Activated B cell treated with CpG ODN at 0.5 μM for 24 hours (primary cell): ENCODE measurements at places on chromosomes 16 and 17.

DNA sequence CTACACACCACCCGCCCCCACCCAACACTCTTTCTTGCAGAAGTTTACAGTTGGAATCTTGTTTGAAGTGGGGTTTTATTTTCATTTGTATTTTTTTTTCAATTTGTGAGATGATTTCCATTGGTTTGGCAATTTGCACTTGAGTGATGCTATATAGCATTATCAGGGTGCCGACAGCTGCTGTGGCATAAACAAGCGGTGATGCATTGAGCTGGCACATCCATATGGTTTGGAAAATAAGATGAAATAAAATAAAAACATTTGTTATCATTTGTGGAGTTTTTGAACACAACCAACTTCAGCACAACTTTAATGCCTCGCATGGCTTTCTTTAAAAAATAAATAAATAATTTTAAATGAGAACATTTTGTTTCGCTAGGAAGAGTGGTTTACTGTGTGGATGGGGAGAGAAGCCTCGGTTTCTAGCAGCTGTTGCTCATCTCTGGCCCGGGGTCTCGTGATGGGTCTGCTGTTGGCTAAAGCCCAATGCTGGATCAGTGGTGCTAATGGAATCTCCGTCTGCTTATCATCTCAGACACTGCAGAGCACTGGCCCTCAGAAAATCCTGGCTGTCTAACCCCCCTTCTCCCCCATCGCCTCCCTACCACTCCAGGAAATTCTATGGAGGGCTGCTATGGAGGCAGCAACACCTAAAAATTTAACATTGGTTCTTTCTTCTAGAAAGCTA is 192.3 kb upstream of the MAF start:
- H3K36me3 ChIP-seq, result no peaks in the 10 kb centered on the region
- no peak overlapping the region for H3K27ac ChIP-seq
- DNase-seq, result no peak
- no peak overlapping the region for H3K4me3 ChIP-seq
- no peaks in the 10 kb centered on the region for H3K4me1 ChIP-seq

DNA sequence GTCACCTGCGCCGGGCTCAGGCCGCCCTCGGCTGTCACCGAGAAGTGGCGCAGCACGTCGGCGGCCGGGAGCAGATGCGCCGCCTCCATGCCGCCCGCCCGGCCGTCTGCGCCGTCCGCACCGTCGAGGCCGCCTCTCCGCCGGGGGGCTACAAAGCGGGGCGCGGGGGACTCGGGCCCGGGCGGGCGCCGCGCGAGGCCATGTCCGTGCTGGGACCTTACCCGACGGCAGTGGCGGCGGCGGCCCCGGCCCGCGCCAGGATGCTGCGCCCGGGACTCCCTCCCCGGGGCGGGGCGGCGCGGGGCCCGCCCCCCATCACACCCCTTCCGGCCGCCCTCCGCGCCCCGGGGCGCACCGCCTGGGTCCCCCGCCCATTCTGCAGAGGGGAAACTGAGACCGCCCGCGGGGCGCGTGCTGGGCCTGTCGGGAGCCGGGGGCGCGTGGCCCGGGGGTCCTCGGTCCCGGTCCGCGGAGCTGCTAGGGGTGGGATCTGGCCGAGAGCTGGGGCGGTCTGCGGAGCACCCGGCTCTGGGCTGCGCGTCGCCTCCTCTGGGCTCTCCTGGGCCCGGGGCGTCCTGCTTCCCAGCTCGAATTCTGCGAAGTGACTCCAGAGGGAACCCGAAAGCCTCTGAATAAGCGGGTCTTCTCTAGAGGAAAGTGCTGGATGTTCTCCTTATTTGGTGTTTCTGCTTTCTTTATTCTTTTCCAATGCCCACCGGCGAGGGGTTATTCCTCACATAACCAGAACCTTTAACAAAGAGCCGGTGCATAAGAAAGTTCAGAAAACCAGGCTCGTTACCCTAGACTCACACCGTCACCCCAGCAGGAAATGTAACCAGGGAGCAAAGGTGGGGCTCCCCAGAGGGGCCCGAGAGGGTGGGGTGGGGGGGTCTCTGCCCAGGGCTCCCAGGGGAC is at the start of gene ATP2A3:
Gene ATP2A3 (minus strand): TSS at position 235 of the 915 bp plus-strand sequence. CDS start 146 bp downstream, at position 89.
- H3K27me3 ChIP-seq, result no peaks in the 10 kb centered on the region
- peak within 1 kb of the TSS; percentile 94 for H3K27ac ChIP-seq
- H3K4me3 ChIP-seq, result peak within 1 kb of the TSS; percentile 89
- peaks cover 84% of the 10 kb centered on the region for H3K4me1 ChIP-seq
- peaks cover 29% of the 10 kb centered on the region for H3K36me3 ChIP-seq
- peak; percentile 77 for DNase-seq

DNA sequence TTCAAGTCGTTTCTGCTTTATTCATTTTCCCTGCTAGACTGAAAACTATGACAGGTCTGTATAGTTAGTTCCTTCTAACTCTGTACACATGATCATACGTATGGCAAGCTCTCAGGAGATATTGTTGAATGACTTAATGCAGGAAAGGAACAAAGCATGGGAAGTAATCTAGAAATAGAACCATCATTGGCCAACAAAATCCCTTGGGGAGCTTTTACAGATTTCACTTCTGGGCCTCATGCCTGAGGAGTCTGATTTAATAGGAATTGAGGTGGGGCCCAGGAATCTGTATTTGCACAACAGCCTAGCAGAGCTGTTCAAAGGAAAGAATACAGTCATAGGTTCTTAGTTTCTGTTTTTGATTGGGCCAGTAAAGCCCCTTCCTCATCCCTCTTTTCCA is 229.2 kb downstream of the MAP2K6 start:
- no peaks in the 10 kb centered on the region for H3K27me3 ChIP-seq
- H3K27ac ChIP-seq, result no peak overlapping the region
- no peaks in the 10 kb centered on the region for H3K4me1 ChIP-seq

DNA sequence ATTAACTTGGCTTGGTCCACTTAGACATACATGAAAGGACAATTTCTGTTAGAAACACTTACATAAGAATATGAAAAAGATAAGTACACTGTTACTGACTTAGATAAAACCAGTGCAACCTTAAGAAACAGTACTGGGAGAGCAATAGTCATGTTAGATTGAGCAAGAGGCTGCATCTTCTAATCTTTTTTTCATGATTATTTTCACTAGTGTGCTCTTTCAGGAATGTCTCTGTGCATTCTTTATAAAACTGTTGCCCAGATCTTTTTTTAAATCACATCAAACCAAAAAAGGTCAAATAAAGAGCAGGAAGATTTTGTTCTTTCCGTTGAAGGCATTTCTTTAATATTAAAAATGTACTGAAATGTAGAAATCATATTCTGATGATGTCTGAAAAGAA is 100.7 kb upstream of the AXIN2 start:
- H3K27me3 ChIP-seq, result peaks cover 5% of the 10 kb centered on the region
- H3K4me1 ChIP-seq, result no peaks in the 10 kb centered on the region
- no peak overlapping the region for H3K4me3 ChIP-seq
- no peaks in the 10 kb centered on the region for H3K36me3 ChIP-seq

DNA sequence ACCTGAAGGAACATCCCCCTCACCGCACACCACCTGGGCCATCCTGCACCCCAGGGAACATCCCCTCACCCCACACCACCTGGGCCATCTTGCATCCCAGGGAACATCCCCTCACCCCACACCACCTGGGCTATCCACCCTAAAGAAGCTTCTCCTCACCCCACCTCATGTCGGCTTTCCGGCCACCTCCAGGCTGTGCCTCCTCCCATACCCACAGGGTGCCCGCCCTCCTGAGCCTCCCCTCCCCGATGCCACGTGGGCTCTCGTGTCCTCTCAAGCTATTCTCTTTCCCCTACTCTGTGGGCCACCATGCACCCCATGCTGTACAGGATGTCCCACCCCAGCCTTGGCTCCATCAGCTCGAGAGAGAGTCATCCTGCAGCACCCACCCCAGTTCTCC is 18.0 kb downstream of the MYLK3 start:
- H3K36me3 ChIP-seq, result peaks cover 4% of the 10 kb centered on the region
- DNase-seq, result no peak
- H3K27me3 ChIP-seq, result no peaks in the 10 kb centered on the region
- H3K27ac ChIP-seq, result no peak overlapping the region
- H3K4me1 ChIP-seq, result no peaks in the 10 kb centered on the region

GRCh38 chr17:4221163-4221562 is 42.6 kb downstream of the ANKFY1 start:
- peaks cover 32% of the 10 kb centered on the region for H3K36me3 ChIP-seq
- no peak for DNase-seq
- no peaks in the 10 kb centered on the region for H3K27me3 ChIP-seq
- H3K4me1 ChIP-seq, result peaks cover 3% of the 10 kb centered on the region
- H3K27ac ChIP-seq, result no peak overlapping the region

- H3K4me1 ChIP-seq, result no peaks in the 10 kb centered on the region
- H3K4me3 ChIP-seq, result no peak overlapping the region
- H3K27ac ChIP-seq, result no peak overlapping the region
- no peaks in the 10 kb centered on the region for H3K36me3 ChIP-seq
- no peak for DNase-seq
Measured at GRCh38 chr17:73973586-73974409, 229.7 kb upstream of the RPL38 start.

- H3K4me3 ChIP-seq, result no peak overlapping the region
- no peak overlapping the region for H3K27ac ChIP-seq
- peaks cover 2% of the 10 kb centered on the region for H3K27me3 ChIP-seq
- H3K36me3 ChIP-seq, result no peaks in the 10 kb centered on the region
- no peak for DNase-seq
Measured at GRCh38 chr16:48099455-48099854, 56.3 kb downstream of the ABCC12 start.

GRCh38 chr16:57781349-57781740 is 20.9 kb downstream of the KIFC3 start:
- no peaks in the 10 kb centered on the region for H3K36me3 ChIP-seq
- DNase-seq, result no peak
- no peak overlapping the region for H3K4me3 ChIP-seq
- no peaks in the 10 kb centered on the region for H3K4me1 ChIP-seq

GRCh38 chr17:6780001-6780400 is 4.0 kb downstream of the FBXO39 start:
- H3K36me3 ChIP-seq, result peaks cover 4% of the 10 kb centered on the region
- DNase-seq, result no peak
- H3K4me1 ChIP-seq, result no peaks in the 10 kb centered on the region
- H3K27me3 ChIP-seq, result peaks cover 52% of the 10 kb centered on the region
- H3K27ac ChIP-seq, result no peak overlapping the region

GRCh38 chr16:80968386-80969113 is 38.1 kb downstream of the CMC2 start:
- peaks cover 10% of the 10 kb centered on the region for H3K36me3 ChIP-seq
- peaks cover 5% of the 10 kb centered on the region for H3K4me1 ChIP-seq
- no peaks in the 10 kb centered on the region for H3K27me3 ChIP-seq
- H3K27ac ChIP-seq, result no peak overlapping the region
- H3K4me3 ChIP-seq, result no peak overlapping the region
- no peak for DNase-seq

GRCh38 chr16:1740781-1741490 is 30.4 kb downstream of the NME3 start:
- no peak overlapping the region for H3K4me3 ChIP-seq
- H3K4me1 ChIP-seq, result no peaks in the 10 kb centered on the region
- H3K36me3 ChIP-seq, result peaks cover 27% of the 10 kb centered on the region
- no peak for DNase-seq
- no peaks in the 10 kb centered on the region for H3K27me3 ChIP-seq
- no peak overlapping the region for H3K27ac ChIP-seq

GRCh38 chr17:19904924-19905323 is 37.2 kb upstream of the ULK2 start:
- H3K27me3 ChIP-seq, result no peaks in the 10 kb centered on the region
- no peak overlapping the region for H3K27ac ChIP-seq
- no peak for DNase-seq
- no peak overlapping the region for H3K4me3 ChIP-seq
- no peaks in the 10 kb centered on the region for H3K4me1 ChIP-seq
- peaks cover 82% of the 10 kb centered on the region for H3K36me3 ChIP-seq

DNA sequence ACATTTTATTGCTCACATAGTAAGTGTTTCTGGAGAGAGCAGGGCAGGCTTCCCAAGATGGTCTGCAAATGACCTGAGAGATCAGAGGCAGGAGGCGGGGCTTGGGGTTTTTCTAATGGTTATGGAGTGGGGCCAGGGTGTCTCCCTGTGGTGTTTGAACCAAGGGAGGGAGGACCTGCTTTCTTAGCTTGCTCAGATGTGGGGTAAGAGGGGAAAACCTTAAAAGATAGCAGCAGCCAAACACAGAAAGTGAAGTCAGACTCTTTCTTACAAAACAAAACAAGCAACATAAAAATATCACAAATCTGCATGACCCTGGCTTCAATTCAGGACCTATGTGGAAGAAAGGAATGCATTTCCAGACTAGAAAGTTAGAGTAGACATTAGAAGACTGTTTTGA is 22.9 kb upstream of the DNAJA2 start:
- no peak overlapping the region for H3K27ac ChIP-seq
- no peaks in the 10 kb centered on the region for H3K36me3 ChIP-seq
- no peaks in the 10 kb centered on the region for H3K27me3 ChIP-seq
- DNase-seq, result no peak
- no peaks in the 10 kb centered on the region for H3K4me1 ChIP-seq

DNA sequence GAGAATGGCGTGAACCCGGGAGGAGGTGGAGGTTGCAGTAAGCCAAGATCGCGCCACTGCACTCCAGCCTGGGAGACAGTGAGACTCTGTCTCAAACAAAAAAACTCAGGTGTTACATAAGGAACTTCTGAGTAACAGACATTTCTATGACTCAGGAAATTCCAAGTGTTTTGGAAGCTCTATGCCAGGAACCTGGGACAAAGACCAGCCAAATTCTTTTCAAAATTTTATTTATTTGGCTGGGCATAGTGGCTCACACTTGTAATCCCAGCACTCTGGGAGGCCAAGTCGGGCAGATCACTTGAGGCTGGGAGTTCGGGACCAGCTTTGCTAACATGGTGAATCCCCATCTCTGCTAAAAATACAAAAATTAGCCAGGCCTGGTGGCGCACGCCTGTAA is 5.2 kb upstream of the SH2B1 start:
- no peak overlapping the region for H3K4me3 ChIP-seq
- H3K36me3 ChIP-seq, result peaks cover 4% of the 10 kb centered on the region
- DNase-seq, result no peak
- H3K27me3 ChIP-seq, result no peaks in the 10 kb centered on the region
- H3K27ac ChIP-seq, result no peak overlapping the region

- DNase-seq, result no peak
- H3K4me3 ChIP-seq, result peak overlapping the region; percentile 91
- peaks cover 33% of the 10 kb centered on the region for H3K36me3 ChIP-seq
- H3K27ac ChIP-seq, result peak overlapping the region; percentile 90
Measured at GRCh38 chr17:40097931-40098845, 2.2 kb downstream of the NR1D1 start.

- no peak overlapping the region for H3K27ac ChIP-seq
- no peaks in the 10 kb centered on the region for H3K27me3 ChIP-seq
- no peak overlapping the region for H3K4me3 ChIP-seq
Measured at GRCh38 chr16:1938316-1938715, 4.7 kb downstream of the MSRB1 start.

DNA sequence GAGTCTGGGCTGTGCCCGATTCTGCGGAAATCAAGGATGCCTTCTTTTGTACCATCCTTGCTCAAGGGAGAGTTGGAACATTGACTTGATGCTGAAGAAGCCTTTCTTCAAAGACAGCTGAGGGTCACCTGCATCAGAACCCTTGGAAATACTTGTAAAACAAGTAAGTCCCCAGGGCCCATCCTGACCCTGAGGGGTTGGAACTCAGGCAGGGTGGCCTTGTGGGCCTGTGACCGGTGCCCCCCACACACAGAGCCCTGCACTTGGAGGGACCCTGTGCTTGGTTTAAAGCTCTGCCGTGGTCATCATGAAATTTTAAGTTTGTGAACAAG is 56.9 kb downstream of the WIPI1 start:
- H3K27me3 ChIP-seq, result no peaks in the 10 kb centered on the region
- DNase-seq, result no peak
- H3K36me3 ChIP-seq, result peaks cover 2% of the 10 kb centered on the region
- no peak overlapping the region for H3K4me3 ChIP-seq

- no peak for DNase-seq
- H3K27me3 ChIP-seq, result peaks cover 33% of the 10 kb centered on the region
- H3K4me3 ChIP-seq, result no peak overlapping the region
- H3K27ac ChIP-seq, result no peak overlapping the region
Measured at GRCh38 chr16:87527055-87527724, 34.4 kb upstream of the ZCCHC14 start.

- H3K36me3 ChIP-seq, result peaks cover 24% of the 10 kb centered on the region
- peaks cover 53% of the 10 kb centered on the region for H3K4me1 ChIP-seq
- no peak for DNase-seq
- H3K27ac ChIP-seq, result peak overlapping the region; percentile 95
Measured at GRCh38 chr16:68265078-68265920, 973 bp downstream of the SLC7A6 start.
